ENCODE measurements at places on chromosomes 3 and 15.

DNA sequence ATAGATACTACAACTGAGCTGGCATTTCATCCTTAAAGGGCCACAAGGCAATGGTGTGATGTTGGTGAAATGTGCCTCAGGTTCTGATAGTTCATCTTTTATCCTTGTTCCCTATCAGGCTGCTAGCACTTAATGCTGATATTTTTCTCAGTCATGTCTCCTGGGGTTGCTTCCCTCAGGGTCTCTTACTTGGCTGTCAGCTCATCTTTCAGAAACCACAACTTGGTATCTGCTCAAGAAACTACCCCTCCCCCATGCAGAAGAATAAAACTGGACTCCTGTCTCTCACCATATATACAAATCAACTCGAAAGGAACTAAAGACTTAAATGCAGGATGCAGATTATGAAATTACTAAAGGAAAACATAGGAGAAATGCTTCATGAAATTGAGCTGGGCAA, 308.1 kb downstream of the CHST2 start:
- DNase-seq, result no peak

GRCh38 chr3:43256714-43257461, 29.5 kb upstream of the SNRK start:
- DNase-seq, result no peak

GRCh38 chr3:168514252-168514651, 418.5 kb upstream of the GOLIM4 start:
- DNase-seq, result no peak

DNA sequence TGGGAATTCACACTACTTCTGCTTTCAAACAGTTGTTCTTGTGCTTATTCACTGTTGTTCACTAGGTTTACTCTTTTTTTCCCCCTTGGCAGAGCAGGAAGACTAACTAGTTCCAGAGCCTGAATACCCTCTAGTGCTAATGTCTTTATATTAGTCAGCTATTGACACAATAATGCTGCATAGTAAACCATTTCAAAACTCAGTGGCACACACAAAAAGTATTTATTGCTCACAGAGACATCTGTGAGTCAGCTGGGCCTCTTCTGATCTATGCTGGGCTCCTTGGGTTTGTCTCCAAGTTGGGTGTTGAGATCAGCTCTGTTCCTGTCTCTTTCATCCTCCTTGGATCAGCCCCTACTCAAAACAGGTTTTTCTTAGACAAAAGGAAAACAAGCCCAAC, 51.1 kb downstream of the RSRC1 start:
- DNase-seq, result no peak

DNA sequence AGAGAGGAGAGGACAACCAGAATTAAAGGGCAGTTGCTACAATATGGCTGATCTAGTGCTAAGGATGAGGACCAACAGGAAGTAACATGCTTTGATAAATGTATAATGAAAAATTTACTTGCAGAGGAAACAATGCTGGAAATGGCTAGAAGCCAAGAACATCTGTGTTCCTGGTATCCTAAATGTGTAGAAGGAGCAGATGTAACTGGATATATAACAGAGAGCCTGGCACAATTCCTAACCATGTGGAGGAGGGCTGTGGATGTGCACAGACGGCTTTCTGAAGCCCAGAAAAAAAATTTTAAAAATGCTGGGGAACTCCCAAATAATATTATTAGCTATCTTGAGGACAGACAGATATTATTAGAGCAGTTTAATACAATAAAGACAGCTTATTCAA, 159.4 kb upstream of the GBE1 start:
- DNase-seq, result no peak

GRCh38 chr15:77784361-77785292, 151.9 kb upstream of the LINGO1 start:
- DNase-seq, result no peak

GRCh38 chr15:78255421-78256043, 8.8 kb upstream of the DNAJA4 start:
- no peak for DNase-seq

DNA sequence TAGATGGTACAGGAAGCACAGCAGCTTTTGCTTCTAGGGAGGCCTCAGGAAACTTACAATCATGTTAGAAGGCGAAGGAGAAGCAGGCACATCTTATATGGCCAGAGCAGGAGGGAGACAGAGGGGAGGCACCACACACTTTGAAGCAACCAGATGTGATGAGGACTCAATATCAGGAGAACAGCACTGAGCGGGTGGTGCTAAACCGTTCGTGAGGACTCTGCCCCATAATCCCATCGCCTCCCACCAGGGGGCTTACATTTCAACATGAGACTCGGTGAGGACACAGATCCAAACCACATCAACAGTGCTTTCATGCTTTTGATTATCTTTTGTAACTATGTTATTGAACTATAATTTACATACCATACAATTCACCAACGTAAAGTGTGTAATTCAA, 7.6 kb upstream of the TMEM44 start:
- no peak for DNase-seq
